WTC11 (cell line): ENCODE measurements at places on chromosomes 6 and 20.

DNA sequence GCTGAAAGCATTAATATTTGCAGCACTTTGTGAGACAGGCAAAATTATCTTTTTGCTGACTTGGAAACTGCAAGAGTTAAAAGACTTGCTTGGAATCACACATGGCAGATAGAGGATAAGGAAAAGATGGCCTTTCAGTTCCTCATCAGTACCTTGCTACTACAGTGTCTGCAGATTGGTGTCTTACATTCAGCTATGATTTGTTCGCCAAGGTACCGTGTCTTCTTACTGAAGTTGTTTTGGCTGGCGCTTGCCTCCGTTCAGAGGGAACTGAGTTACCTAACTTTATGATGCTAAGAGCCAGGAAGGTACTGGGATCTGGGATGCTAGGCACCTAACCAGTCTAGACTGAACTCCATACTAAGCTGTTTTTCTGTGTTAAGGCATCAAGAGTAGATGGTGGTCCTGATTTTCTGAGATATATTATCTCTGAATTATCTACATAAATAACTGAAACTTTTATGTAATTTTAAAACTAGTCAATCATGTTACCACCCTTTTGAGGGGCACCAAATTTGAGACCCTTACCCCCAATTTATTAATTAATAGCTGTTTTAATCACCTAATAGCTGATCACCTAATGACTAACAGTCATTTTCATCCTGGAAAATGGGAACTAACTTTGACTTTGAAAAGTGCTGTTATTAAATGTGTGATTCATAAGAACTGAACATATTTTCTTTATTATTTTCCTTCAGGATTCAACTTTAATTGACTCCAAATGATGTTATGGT lies 2.5 kb downstream of the WTAP start:
- H3K4me3 ChIP-seq, result peak overlapping the region; percentile 89
- peaks cover 37% of the 10 kb centered on the region for H3K4me1 ChIP-seq
- peaks cover 9% of the 10 kb centered on the region for H3K36me3 ChIP-seq

DNA sequence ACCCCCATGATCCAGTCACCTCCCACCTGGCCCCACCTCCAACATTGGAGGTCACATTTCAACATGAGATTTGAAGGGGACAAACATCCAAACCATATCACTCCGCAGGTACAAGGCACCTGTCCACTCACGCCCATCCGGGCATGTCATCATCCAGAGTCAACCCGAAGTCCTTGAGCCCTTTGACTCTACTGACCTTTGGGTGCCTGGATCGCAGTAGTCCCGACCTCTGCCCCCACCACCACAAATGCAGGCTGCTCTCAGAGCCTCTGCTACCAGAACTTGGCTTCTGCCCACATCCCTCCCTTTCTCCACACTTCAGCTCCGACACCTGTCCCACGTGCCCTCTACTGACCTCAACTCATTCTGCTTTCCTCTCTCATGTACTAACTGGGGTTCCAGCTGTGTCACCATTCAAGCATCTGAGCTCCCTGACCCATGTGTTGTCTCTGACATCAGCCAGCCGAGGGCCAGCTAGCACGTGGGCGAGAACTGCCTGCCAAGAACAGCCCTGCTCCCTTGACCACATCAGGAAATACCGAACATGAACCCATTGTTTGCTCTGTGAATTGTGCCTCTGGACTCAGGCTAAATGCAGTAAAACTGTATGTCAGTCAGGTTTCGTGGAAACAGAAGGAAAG lies 498.3 kb upstream of the SULF2 start:
- no peaks in the 10 kb centered on the region; the same call in 1 of the 2 replicates for H3K27me3 ChIP-seq
- peaks cover 2% of the 10 kb centered on the region; the same call in 1 of the 2 replicates for H3K36me3 ChIP-seq
- H3K4me1 ChIP-seq, result peaks cover 27% of the 10 kb centered on the region
- H3K4me3 ChIP-seq, result no peak overlapping the region
- no peak for DNase-seq

DNA sequence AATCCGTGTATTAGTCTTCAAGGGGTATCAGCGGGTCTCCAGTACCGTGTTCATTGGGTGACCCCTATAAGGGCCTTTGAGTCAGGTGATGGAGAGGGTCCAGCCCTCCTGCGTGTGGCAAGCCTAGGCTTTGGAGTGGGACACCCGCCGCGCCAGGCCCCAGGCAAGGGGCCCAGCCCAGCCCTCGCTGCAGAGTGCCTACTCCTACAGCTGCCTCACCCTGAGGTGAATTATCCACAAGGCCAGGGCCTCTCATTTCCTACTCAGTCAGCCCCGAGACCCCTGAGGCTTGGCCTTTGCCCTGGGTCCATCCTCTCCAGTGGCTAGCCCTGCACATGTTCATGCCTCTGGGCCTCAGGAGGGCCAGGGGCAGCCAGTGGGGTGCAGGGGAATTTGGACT lies 45.1 kb downstream of the TMEM242 start:
- peaks cover 24% of the 10 kb centered on the region for H3K27me3 ChIP-seq
- no peaks in the 10 kb centered on the region for H3K36me3 ChIP-seq

DNA sequence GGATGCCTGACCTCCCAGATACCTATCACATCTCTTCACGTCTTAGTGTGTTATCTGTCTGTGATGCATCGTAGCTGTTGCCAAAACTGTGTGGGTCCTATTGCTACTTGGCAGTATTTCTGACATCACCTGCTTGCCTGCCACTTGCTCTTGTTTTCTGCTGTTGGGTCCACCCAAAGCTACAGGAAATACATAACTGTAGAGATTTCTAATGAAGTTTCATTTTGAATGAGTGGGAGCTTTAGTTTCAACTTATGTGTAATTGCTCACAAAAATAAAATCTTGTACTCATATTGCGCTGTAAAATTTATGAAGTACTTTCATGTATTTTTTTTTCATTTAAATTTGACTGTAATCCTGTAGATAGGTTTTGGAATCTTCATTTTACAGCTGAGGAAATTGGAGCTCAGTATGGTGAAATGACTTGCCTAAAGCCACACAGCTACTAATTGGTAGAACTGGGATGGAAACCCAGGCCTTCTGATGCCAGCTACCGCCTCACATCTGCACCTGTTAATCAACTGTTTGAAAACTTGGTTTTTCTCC lies 113.6 kb upstream of the MAN1A1 start:
- H3K4me1 ChIP-seq, result no peaks in the 10 kb centered on the region
- no peaks in the 10 kb centered on the region for H3K27me3 ChIP-seq
- 0 out of 2 replicates have a peak, but pooled peaks cover 2% of the 10 kb centered on the region for H3K36me3 ChIP-seq
